ENCODE measurements at places on chromosomes 6 and 20. TPM values are rescaled to one million over a fixed set of nuclear protein-coding genes. Genes with fewer than 3 reads are reported as not detected.

- no peak for ATAC-seq
Observed at GRCh38 chr6:137793805-137794515, 73.1 kb upstream of the TNFAIP3 start.

GRCh38 chr6:37359039-37359438 lies 5.3 kb downstream of the RNF8 start:
- ATAC-seq, result no peak

- ATAC-seq, result no peak
Observed at GRCh38 chr6:148316308-148316707, 26.3 kb upstream of the SASH1 start.

Gene NOL7
- 92.4 TPM for total RNA-seq

- no peak for ATAC-seq
Observed at GRCh38 chr6:125254321-125254720, 47.4 kb downstream of the HDDC2 start.

Gene HECA
- 36.1 TPM for total RNA-seq
